Stimulated activated CD8-positive, alpha-beta memory T cell treated with anti-CD3 and anti-CD28 coated beads, Interleukin-4, amount 100 ng/mL, for 4 hours (primary cell): ENCODE measurements at places on chromosomes 11 and 22.

DNA sequence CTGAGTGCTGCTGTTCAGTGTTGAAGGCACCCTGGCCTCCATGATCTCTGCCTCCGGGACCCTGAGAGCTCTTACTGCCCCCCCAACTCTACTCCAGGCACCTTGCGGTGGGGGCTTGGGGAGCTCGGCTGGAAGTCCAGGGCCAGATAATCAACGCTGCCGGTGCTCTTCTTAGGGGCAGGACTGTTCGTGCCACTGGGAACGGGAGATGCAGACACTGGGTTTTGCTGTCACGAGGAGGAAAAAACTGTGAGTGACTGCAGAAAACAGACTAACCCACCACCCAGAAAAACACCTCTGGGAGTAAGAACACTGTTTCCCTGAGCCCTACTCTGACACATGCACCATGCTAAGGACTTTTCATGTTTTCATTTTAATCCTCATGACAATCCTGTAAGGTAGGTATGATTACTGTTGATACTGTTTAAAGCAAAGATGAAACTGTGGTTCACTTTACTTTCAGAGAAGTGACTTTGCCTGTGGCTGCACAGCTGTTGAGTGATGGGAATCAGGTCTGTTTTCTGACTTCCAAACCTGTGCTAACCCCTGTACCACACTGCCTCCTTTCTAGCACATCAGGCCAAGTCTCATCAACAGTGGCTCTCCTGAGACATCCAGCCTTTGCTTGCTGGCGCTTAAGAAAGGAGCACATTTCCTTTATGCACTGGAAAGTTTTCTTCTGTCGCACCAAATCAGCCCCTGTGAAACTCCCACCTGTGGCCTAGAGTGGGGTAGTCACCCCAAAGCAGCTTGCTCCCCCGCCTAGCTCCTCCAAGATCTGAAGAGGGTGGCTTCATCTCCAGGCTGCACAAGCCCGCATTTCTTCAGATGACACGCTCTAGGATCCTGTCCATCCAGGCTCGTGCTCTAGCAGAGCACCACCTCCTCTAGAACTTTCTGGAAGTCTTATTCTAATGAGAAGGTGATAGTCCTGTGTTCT is 31.8 kb downstream of the USP35 start:
- DNase-seq = no peak

DNA sequence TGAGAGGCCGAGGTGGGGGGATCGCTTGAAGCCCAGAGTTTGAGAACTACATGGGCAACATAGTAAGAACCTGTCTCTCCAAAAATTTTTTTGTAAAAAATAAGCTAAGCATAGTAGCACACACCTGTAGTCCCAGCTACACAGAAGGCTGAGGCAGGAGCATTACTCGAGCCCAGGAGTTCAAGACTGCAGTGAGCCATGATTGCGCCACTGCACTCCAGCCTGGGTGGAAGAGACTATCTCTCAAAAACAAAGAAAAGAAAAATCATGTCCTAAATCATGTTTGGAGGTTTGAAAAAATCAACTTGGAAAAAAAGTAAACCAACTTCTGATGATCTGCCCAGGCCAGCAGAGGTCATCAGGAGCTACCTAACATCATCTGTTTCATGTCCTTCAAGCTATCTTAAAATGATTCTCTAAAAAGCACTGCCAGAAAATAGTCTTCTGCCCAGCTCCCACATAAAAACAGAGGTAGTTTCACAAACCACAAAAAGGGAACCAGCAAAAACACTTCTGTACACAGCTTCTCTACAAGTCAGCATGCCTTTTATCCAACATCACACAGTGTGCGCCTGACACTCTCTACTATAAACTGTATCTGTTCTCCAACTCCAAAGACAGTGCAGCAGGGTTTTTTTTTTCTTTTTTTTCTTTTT is 165.0 kb downstream of the SOX6 start:
- DNase-seq = no peak

GRCh38 chr22:17777005-17777716 is 2.9 kb upstream of the BID start:
- DNase-seq = peak; percentile 46

- DNase-seq = no peak
Measured at GRCh38 chr11:43907028-43907975, 26.7 kb downstream of the ALKBH3 start.

GRCh38 chr22:27594474-27595134 is 207.0 kb downstream of the MN1 start:
- no peak for DNase-seq

DNA sequence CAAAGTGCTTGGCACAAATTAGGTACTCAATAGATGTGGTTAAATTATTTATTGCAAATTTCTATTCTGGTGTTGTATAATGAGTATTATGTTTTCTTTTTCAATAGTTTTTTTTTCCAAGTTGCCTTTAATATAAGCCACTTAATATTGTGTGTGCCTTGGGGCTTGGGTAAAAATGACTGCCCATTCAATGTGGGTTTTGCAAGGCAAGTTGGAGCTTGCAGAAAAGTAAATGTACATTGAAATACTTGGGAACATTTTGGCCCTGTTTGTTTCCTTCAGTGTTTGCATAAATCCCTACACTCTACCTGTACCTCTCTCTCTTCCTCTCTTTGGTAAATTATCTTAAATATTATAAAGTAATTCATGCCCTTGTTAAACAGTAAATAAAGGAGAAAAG is 2.1 kb upstream of the CCDC81 start:
- no peak for DNase-seq
